NCI-H446 treated with DMSO at 0.1 percent for 48 hours (cell line): ENCODE measurements at places on chromosomes 6 and 20.

DNA sequence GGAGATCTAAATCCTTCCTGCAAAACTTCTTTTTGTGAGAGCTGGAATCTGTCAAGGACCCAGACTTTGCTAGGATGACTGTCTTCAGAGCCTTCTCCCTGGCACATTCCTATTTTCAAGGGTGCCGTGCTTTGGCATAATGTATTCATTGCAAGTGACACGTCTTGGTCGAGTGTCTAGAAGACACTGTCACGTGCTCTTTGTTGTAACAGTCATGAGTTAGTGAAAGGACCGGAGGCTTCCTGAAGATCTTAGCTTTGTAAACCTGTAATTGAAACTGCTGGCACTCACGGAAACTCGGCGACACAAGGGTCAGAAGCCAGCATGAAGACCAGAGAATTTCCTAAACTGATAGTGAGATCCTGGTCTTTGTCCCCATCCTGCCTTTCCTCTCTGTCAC lies 19.7 kb upstream of the TAGAP start:
- DNase-seq, result no peak

- no peak for DNase-seq
Measured at GRCh38 chr6:40532349-40533000, 54.7 kb downstream of the LRFN2 start.

- no peak for DNase-seq
Measured at GRCh38 chr20:4344670-4345069, 329.3 kb upstream of the RNF24 start.

- peak; percentile 39 for DNase-seq
Measured at GRCh38 chr20:10553326-10553984, 118.3 kb downstream of the SLX4IP start.

GRCh38 chr6:39233333-39233732 lies 4.1 kb upstream of the KCNK5 start:
- no peak for DNase-seq

- no peak for DNase-seq
Measured at GRCh38 chr6:119037941-119038623, 40.4 kb downstream of the FAM184A start.

- DNase-seq, result peak; percentile 69
Measured at GRCh38 chr6:141464490-141464889, 668.2 kb upstream of the GJE1 start.

DNA sequence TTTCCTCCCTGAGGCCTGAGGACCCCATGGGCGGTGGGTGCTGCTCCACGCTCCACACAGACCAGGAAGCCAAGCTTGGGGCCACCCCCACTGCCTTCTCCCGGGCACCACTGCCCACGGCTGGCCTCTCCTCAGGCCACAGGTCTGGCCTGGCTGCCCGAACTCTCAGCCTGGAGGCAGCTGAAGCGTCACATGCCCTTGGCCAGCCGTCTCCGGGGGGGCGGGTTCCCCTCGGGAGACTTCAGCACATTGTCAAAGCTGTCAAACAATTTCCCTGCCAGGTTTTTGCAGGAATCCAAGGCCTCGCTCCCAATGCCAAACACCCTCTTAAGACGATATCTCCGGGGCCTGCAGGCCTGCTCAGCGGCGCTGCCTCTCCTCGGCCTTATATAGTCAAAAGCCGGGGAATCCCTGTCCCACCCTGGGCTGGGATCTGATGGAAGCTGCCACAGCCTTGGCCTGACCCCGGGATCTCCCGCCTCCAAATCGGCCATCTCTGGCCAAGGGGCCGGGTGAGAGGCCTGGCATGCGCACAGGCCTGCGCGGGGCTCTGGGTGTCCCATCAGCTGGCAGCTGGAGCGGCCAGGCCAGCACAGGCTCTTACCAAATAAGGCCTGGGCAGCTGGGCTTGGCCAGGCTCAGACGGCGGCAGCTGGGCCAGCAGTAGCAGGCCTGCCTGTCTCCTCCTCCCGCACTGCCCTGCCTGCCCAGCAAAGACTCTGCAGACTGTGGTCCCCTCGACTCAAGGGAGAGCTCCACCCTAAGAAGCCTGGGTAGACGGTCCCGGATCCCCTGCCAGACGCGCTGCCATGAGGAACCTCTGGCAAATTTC lies 49.7 kb downstream of the RBM38 start:
- peak; percentile 64 for DNase-seq

DNA sequence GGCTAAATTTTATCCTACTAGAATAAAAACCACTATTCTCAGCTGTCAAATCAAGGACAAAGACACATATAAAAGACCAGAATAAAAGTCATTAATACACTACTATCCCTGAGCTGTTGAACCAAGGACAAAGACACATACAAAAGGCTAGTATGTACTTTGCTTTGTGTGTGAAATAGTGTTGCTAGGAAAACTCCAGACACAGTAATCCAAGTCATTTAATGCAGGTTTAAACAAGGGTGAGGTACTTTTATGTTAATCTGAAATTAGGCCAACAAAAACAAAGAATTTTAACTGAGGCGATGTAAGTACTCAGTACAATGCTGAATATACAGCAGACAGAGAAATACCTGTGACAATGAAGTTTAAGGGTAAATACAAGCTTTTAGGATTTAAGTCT lies 18.9 kb downstream of the GCLC start:
- no peak for DNase-seq

- DNase-seq, result no peak
Measured at GRCh38 chr6:166751051-166751595, 124.1 kb upstream of the RPS6KA2 start.

DNA sequence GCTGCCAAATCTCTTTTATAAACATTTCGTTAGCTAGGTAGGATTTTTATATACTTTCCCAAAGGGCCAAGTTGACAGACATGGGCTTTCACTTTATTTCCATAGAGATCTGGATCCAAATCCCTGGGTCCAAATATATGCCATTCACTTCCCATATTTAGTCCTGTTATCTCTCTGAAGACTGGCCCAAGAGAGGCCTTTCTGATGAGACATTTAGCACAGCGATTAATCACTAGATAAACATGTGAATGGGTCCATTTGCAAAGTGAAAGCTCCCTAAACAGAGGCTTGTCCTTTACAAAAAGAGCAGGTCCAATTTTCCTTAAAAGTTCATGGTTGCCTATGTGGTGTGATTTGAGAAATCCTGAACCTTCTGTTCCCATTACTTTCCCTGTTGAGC lies 132.6 kb downstream of the TRMT11 start:
- DNase-seq, result no peak

GRCh38 chr6:31363811-31364210 lies 6.8 kb upstream of the HLA-B start:
- no peak for DNase-seq

- no peak for DNase-seq
Measured at GRCh38 chr20:53492212-53492611, 101.4 kb downstream of the ZNF217 start.

DNA sequence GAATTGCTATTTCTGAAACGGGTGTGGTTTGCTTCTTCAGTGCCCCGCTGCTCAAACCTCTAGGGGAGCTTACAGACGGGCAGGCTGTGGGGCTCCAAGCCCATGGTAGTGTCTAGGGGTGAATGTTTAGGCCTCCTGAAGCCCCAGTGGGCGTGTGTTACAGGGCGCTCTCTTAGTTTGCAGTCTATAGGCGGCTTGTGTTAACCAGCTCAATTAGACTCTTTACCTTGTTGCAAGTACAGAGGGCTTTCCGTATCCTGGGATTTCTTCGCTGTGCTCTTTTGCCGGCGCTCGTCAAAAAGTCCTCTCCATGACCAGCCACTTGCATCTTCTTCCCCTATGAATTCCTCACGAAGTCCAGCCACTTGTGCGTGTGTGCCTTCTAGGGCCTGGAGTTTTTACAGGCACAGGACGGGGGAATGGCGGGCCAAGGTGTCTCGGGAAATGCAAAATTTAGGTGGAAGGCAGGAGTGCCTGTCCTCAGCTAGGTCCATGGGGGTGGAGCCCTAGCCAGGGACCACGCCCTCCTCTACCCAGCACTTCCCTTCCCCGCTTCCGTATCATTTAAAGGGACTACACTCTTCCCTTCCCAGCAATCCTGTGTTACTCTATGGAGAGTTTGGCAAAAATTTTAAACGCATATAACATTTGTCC lies 94.5 kb downstream of the HTR1B start:
- peak; percentile 9 for DNase-seq

- DNase-seq, result no peak
Measured at GRCh38 chr6:8113131-8113654, 10.8 kb upstream of the EEF1E1 start.

GRCh38 chr20:59811681-59812171 lies 121.7 kb downstream of the SYCP2 start:
- DNase-seq, result no peak

DNA sequence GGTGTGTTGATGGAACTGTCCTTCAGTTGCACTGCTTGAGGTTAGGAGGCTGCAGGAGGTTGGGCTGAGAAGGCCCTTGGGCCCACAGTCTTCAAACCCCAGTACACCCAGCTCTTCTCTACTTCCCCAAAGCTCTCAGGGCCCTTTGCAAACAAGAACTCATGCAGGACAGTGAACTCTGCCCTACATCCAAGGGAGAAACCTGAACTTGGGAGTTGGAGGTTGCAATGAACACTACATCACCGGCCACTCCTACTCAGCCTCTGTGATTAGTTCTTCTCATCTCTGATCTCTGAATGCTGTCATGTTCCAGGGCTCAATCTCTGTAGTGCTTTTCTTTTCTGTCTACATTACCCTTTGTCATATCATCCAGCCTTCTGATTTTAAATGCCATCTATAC lies 148.5 kb upstream of the PDE7B start:
- no peak for DNase-seq

DNA sequence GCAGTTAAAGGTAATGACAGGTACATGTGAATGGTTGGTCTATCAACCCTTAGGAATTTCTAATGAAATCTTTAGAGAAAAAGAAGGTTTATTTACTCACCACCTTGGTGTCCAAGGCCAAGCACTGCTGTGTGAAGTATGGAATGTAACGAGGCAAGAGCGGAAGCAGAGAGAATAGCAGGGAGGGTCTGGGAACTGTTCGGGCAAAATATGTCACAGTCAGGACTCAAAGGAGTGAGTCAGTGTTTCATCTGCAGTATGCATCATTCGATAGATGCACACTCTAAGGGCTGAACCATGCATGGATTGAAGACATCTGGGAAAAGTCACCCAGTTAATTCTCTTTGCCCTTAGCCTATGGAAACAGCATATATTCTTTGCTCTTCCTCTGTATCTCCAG lies 33.2 kb downstream of the ADGRF5 start:
- no peak for DNase-seq

GRCh38 chr6:125797120-125797885 lies 6.5 kb downstream of the NCOA7 start:
- DNase-seq, result no peak

DNA sequence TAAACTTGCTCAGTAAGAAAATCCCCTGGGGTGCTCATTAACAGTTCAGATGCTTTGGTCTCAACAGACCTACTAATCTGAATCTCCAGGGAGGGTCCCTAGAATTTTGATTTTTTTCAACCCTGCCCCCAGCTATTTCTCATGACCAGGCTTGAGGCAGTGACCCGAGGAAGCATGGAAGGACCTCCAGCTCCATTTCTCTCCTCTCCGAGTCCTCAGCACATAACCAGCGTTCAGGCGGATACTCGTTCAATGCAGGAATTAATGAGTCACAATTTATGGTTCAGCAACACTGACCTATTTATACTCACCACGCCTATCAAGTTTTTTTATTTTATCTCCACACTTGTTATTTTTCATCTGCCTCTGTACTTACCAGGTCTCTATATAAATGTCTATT lies 369.2 kb upstream of the CDH4 start:
- DNase-seq, result no peak

GRCh38 chr6:169654598-169655391 lies 47.0 kb downstream of the WDR27 start:
- DNase-seq, result no peak

- DNase-seq, result no peak
Measured at GRCh38 chr6:17211101-17211500, 70.1 kb upstream of the RBM24 start.

DNA sequence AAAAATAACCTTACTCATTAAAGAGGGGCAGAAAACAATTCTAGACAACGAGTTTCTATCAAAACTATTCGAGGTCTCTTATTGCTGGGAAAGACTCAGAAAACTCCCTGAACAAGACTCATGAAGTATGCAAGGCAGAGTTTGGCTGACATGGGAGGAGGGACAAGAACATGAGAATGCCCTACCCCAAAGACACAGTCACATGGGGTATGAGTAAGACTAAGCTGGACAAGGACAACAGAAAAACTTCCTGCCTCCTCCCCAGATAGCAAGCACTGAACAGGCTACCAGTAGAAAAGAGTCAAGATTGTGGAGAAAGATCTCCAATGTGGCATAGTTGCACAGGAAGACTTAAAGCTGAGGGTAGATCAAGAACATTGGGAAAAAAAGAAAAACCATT lies 39.7 kb upstream of the PHIP start:
- DNase-seq, result no peak

GRCh38 chr20:57262301-57262700 lies 4.1 kb downstream of the BMP7 start:
- DNase-seq, result no peak

DNA sequence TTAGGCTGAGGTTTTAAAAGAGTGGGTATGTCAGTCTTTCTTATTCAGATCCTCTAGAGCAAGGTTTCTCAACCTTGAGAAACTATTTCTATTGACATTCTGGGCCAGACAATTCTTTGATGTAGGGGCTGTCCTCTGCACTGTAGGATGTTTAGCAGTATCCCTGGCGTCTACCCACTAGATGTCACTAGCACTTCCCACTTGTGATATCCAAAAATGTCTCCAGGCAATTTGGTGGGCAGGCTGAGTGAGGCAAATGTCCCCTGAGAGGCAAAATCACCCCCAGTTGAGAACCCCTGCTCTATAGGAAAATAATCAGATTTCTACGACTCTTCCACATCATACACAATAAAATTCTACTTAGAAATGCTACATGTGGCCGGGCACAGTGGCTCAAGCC lies 7.7 kb upstream of the ZKSCAN8 start:
- peak; percentile 34 for DNase-seq

DNA sequence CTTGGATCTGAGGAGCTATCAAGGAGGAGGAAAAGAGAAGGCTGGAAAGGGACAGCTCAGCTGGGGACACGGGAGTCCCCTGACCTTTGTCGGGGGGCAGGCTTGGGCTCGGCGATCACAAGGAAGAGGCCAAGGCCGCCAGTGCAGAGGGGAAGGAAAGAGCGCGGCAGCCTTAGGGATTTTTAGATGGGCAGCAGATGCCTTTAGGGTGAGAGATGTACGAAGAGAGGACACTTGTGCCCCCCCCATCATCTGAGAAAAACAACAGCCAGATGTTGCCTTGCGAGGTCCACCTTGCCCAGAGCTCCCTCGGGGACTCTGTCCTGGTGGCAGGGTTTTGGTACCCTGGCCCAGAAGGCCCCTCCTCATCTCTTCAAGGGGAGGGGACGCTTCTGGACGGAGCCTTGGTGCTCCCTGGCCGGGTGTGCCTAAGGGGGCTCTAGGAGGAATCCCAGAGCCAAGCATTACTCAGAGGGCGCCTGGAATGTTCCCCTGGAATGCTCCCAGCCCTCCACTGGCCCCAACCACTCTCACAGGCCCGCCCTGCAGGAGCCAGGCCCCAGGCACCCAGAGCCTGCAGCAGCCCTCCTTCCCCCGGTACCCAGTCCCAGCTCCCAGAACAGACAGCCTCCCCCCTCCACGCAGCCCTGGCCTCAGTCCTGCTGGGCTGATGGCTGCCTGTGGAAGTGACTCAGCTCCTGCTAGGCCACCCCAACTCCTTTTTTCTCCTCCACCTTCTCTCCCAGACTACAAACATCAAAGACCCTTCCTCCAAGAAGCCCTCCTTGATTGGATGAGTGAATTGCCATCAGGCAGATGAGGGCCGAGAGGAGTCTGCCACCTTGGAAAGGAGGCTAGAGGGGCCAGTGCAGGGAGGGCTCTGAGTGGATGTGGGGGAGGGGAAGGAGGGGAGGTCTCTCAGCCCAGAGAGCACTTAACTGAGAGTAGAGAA lies 1.8 kb downstream of the ADAM33 start:
- no peak for DNase-seq

GRCh38 chr6:30042476-30042875 lies 18.6 kb upstream of the POLR1H start:
- no peak for DNase-seq
